ENCODE measurements at places on chromosomes 3 and 15.

DNA sequence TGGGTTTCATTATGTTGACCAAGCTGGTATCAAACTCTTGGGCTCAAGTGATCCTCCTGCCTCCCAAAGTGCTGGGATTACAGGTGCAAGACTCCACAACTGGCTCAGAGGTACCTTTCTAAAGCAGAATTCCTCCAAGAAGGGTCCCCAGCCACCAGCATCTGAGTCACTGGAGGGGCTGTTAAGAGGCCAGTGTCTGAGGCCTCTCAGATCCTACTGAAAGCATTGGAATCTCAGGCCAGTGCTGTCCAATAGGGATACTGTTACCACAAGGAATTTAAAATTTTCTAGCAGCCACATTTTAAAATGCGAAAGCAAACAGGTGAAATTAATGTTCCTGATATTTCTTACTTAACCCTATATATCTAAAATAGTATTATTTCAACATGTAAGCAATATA lies 1.3 kb downstream of the CAV3 start:
- DNase-seq, result no peak

GRCh38 chr3:170128977-170129431 lies 52.5 kb downstream of the PHC3 start:
- DNase-seq, result no peak

DNA sequence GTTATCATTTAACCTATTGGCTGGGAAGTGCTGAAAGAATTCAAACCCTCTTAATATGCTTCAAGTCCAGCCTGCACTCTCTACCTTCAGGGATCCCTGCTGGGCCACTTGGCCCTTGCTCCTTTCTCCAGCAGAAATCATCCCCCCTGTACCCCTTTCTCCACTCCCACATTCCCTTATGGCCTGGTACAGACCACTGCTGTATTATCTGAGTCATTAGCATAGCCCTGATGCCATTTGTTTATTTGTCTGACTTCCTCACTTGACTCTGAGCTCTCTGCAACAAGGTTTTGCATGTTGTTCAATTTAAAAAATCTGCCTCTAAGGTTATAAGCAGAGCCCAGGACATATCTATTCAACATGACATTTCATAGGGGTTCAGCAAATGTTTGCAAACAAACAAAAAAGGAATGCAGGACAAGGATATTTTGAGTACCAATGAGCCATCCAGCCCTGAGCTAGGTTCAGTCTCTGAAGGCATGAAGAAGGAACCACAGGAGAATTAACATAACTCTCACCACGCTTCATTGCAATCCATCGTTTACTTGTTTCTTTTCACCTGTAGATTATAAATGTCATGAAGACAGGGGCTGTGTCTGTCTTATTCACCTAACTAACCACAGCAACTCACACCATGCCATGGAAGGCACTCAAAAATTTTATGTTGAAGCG lies 26.6 kb upstream of the HES1 start:
- no peak for DNase-seq

GRCh38 chr15:87493803-87494202 lies 762.7 kb downstream of the NTRK3 start:
- DNase-seq, result no peak

GRCh38 chr3:95210878-95211277 lies 1148.0 kb downstream of the NSUN3 start:
- no peak for DNase-seq

GRCh38 chr15:77837649-77838025 lies 204.9 kb upstream of the LINGO1 start:
- DNase-seq, result no peak

DNA sequence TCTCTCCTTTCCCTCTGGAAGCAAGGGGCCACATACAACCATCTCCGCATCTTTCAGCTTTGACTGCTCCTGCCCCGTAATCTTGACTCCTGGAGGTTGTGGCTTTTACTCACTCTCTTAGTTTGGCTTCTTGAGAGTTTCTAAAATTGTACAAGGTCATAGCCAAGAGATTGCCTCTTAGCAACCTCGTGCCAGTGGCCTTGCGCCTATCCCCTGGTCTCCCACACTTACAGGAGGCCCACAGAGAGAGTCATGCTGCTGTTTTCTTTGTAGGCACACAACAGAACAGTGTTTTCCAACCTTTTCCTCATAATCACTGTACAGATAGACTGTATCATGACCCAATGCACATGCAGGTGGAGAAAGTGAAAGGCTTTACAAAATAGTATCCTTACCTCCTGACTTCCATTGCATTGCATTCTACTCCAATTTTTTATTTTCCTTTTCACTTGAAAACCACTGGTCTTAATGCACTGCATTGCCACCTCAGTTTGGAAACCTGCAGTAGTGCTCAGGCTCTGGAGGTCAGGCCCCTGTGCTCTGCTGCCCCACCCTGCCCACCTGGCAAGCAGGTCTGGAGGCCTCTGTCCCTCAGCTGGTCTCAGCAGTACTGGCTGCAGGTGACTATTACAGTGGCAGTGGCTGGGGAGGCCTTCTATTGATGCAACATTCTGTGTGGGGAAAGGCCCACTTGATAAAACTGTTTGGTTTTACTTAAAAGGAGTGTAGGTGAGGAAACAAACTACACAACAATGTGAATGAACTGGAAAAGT lies 156.2 kb downstream of the DNAJB8 start:
- no peak for DNase-seq

GRCh38 chr15:68583321-68583720 lies 4.5 kb downstream of the CORO2B start:
- DNase-seq, result no peak

- DNase-seq, result no peak
Measured at GRCh38 chr15:49627407-49627877, 6.6 kb downstream of the DTWD1 start.

DNA sequence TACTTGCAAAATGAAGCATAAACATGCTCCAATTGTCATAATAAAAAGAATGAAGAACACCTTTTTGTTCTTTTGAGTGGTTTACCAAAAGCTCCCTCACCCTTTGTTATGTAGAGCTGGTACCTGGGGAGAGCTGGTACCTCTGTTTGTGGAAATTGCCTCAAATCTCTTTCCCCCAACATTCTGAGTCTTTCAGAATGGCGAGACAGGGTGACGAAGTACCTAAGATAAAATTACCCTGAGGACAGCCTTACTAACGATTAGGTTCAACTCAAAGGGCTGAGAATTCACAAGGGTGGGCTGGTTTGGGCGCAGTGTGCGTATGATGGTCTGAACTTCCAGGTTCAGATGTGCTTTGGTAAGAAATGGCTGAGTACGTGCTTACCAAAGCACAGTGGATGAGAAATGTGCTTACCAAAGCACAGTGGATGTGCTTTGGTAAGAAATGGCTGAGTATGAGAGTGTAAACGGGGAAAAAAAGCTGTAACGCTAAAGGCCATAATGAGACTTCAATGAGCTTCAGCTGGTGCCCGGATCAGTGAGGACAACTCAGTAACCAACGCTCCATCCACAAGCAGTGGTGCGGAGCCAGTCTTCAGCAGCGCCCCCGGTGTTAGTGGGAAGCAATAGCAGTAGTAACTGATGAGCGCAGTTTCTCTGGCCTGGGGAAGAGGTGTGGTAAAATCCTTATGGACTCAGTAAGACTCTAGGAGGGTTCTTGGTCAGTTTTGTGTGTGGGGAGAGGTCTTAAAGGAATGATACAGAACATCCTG lies 72.3 kb upstream of the LRIG1 start:
- DNase-seq, result no peak

DNA sequence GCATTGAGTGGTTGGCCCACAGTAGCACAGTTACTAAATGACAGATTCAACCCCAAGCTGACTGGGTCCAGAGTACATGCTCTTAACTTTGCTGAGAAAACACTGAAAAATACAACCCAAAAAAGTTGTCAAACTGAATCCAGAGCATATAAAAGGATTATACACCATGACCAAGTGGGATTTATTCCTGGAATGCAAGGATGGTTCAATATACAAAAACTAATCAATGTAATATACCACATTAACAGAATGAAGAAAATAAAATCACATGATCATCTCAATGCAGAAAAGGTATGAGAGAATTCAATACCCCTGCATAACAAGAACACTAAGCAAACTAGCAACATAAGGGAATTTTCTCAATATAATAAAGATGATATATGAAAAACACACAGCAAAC lies 98.5 kb downstream of the STAG1 start:
- no peak for DNase-seq

GRCh38 chr3:64163019-64163754 lies 62.1 kb downstream of the PRICKLE2 start:
- DNase-seq, result no peak

DNA sequence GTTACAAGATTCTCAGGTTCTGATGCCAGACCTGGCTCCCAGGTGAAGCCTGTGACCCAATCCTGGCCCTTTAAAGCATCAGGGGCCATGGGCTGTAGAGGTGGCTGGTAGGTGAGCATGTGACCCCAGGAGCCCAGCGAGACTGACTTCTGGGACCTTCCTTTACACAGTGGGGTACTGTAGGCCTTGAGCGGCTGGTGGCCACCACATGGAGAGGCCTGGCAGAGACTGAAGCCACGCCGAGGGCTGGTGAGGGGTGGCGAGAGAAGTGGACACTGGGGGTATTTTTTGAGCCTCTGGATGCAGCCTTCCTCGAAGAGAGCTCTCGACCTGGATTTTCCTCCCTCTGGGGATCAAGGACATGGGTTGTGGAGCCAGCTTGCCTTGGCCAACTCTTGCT lies 71.2 kb upstream of the ITGA11 start:
- DNase-seq, result no peak

GRCh38 chr3:66923969-66924368 lies 74.1 kb upstream of the KBTBD8 start:
- no peak for DNase-seq

GRCh38 chr3:132464066-132464465 lies 46.8 kb downstream of the DNAJC13 start:
- no peak for DNase-seq

GRCh38 chr3:113552851-113553250 lies 20.5 kb downstream of the SIDT1 start:
- DNase-seq, result no peak

- no peak for DNase-seq
Measured at GRCh38 chr15:31228980-31229826, 97.4 kb upstream of the KLF13 start.

DNA sequence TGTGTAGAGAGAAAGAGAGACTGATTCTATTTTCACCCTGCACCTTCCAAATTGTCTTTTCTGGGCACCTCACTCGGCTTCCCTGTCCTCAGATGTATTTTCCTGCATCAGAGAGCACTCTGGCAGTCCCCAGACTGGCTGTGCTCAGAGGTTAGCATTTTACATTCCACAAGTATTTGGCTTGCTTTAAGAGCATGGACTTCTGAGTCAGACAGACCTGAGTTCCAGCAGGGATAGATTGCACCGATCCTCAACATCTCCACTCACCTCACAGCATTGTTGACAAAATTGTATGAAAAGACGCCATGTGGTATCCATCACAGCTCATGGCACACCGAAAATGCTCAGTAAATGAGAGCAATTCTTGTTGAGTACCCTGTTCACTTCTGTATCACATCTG lies 45.6 kb downstream of the SST start:
- no peak for DNase-seq

Measured in NCI-H2171 (cell line).